ENCODE measurements at places on chromosomes 4 and X.

DNA sequence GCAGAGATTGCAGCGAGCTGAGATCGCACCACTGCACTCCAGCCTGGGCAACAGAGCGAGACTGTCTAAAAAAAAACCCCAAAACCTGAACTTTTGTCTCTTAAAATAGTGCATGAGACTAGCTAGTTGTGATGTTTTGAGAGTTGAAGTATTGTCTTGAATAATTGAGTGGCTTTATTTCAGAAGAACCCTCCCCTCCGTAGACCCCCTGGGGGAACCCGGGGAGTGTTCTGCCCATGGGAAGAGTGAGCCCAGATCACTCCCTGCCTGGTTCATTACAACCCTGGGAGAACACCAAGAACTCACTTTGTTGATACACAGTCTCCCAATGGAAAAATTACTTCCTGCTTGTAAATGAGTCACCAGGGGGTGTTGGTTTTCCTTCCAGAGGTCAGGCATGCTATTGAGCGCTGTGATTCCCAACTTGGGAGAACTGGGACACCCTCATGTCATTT lies 65.3 kb upstream of the SHISA3 start:
- no peak for DNase-seq

- no peak for DNase-seq
These were observed 274.1 kb upstream of the MAGEB2 start for GRCh38 chrX:29941287-29941686.

DNA sequence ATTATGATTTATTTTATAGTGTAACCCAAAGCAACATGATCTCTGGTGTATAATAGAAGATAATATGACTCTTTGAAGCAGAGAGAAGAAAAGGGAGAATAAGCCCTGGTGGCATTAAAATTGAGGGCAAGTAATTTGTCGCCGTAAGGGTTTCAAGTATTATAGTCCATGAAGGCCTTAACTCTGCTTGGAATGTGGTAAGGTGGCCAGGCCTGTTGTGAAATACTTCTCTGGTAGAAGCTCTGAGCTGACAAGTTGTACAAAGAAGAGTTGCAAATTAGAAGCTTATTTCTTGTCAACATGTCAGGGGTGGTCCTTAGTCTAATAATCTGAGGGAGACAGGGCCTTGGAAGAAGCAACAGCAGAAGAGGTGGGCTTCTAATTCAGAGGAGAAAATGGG lies 151.7 kb upstream of the HHIP start:
- DNase-seq = no peak

DNA sequence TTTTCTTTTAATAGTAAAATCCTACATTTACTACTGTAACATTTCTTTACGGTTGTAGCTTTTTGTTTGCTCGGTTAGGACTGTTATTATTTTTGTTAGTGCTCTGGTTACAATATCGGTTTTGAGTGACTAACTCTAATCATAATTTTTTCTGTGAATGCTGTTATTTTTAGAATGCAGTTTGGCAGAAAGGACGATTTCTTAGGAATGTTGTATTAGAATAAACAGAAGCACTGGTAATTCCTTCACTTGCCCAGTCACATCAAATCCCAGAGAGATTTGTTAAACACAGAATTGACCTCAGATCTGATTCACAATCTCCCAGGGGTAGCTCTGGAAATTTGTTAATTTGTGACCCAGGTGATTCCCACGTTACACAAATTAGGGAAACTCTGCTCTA lies 21.7 kb downstream of the DDIT4L start:
- DNase-seq = no peak

DNA sequence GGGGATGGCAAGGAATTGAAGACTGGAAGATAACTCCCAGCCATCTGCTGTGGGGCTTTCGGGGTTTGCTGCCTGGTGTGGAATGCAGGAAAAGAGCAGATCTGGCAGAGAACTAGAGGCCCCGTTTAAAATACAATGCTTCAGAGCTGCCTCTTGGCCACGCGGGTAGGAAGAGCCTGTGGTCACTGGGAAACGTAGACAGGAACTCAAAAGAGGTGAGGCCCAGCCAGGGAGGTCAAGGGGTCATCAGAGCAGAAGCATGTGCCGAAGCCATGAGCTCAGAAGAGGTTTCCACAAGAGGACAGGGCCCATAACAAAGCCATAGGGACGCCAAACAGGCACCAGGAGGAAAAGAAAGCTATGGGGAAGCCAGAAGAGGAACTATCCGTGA lies 14.5 kb upstream of the STS start:
- no peak for DNase-seq

DNA sequence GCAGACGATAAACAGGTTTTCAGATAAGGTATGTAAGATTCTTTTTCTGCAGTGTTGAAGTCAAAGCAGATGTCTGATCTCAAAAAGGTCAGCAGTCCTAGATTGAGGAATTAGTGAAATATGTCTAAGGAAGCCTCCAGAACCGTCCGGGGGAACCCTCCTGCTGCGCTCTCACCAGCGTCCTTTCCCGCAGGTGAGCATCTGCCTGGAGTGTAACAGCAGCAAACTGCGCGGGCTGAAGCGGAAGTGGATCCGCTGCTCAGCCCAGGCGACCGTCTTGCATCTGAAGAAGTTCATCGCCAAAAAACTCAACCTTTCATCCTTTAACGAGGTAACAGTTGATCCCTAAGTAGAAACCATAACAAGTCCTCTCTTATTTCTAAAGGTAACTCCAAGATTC lies 55.5 kb downstream of the PCGF3 start:
- DNase-seq = no peak

DNA sequence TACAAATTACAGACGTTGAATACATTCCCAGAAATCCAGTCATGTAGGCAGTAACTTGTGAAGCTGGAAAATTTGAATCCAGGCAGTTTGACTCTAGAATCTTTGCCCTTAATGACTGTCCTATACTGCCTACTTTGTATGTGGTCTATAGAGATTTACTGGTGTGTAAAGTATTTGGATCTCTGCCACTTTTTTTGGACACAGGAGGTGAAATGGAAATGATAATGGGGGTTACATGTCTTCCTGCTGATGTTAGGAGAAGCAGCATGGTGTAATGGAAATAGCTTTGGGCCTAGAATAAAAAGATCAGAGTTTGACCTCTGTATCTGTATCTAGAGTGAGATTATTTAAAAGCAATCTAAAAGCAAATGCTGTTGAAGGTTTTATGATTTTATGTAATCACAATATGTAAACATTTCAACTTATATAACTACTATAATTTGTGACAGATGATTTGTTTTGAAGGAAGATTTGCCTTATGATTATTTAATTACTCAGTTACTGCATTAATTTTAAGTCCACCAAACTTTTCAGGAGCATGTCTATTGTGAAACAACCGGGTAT lies 3.3 kb downstream of the COL4A5 start:
- DNase-seq = no peak

DNA sequence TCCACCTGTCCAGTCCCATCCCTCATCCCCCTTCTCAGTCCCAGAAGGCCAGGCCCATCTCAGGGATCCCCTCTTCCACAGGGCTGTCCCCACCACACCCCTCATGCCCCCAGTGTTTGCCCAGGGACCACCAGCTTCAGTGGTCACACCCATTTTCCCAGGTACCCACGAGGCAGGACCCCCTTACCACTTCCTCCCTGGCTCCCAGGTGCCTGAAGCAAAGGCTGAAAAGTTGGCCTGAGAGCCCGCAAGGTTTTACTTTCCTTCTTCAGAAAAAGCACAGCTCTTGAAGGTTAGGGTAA lies 7.8 kb downstream of the TMEM271 start:
- no peak for DNase-seq
